Activated CD8-positive, alpha-beta memory T cell treated with anti-CD3 and anti-CD28 coated beads for 48 hours (primary cell): ENCODE measurements at places on chromosomes 1 and 21.

DNA sequence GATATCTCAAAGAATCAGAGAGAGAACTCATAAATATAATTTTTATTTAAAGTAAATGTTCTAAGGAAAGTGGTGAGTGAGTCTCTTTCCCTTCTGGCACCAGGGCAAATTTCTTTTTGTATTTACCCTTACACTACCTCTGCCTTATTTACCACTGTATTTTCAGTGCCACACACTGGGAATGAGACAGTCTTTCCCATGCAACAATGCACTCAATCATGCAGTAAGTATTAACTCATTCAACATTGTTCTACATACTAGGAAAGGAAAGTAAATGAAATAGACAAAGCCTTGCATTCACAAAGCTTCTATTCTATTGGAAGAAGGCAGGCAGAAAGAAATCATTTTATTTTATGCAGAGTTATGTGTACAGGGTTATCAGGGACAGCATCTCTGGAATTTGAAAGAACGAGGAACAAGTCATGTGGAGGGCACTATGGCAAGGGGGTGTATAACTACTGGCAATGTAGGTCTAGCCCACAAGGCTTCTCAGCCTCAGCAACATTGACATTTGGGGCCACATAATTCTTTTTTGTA lies 129.8 kb upstream of the PRDX6 start:
- no peak for DNase-seq

DNA sequence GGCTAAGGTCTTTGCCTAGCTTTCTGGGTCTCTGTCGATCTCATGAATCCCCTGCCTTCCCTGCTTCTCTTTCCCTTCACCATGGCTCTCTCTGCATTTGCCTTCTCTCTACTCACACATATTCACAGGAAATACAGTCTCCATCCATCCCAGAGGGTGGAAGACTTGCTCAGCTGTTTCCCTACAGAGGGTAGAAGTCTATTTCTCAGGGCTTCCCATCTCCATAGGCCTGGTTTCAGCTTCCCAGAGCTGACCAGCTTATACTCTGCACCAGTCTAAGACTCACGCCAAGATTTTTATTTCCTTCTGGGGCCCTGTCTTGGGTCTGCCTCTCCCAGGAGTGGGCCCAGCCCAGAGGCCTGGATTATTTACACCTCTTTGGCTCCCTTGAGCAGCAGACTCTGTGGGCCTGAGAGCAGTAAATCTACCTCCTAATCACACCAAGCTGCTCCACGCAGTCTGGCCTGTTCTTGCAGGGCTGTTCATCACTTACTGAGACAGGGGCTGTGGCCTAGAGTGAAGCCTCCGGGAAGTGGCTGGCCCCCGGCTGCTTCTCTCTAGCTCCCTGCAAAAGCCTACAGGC lies 102.5 kb downstream of the PLXNA2 start:
- no peak for DNase-seq

DNA sequence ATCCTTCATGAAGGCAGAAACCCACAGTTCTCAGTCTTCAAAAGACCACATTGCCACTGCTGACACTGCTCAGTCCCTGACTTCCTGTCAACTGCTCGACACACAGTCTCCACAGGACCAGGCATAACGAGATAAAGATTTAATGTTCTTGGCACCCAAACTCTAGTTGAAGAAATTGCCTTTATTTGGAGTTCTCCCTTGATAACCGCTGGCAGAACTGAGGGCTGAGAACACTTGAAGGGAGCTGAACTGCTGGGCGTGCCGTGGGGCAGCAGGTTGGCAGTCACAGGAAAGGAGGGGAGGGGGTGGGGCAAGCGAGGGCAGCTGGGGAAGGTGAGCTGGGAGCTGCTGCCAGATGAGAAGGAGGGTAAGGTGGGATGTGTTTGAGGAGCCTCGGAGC lies 15.9 kb downstream of the HENMT1 start:
- no peak for DNase-seq

- DNase-seq: no peak
Observed at GRCh38 chr1:230861489-230861888, 6.8 kb downstream of the C1orf198 start.

- DNase-seq: no peak
Observed at GRCh38 chr1:162621256-162621655, 11.0 kb upstream of the DDR2 start.

- DNase-seq: no peak
Observed at GRCh38 chr1:36154335-36154734, 1.6 kb upstream of the MAP7D1 start.

DNA sequence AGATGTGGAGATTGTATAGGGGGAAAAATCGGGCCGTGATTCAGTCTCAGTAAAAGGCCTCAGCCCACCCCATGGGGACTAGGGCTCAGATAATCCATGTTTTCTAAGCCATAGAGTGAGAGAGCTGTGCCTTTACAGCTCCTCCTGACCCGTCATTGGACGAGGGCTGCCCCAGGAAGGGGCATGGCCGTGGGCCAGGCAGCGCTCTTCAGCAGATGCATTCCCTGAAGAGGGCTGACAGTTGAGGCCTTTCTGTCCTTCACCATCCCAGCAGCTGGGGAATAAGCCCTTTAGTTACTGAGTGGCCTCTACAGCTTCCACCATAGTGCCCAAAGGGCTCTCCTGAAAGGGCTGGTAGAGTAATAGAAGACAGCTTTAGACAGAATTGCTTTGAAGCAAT lies 57.2 kb downstream of the ST3GAL3 start:
- DNase-seq: no peak

DNA sequence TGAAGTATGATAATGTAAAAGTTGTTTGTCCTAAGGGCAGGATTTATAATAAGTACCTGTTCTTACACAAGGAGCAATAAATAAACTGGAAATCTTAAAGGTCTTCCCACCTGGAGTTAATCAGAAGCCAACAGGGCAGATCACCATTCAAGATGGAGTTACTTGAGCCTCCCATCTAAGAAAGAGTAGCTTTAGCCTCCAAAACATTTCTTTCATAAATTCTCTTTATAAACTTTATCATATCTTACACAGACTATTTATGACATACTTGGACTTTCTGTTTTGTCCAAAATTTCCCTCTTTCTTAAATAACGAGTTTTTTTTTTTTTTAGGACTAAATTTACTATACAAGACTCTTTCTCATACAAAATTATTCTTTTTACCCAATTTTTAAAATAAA lies 18.5 kb downstream of the OR2T1 start:
- no peak for DNase-seq

DNA sequence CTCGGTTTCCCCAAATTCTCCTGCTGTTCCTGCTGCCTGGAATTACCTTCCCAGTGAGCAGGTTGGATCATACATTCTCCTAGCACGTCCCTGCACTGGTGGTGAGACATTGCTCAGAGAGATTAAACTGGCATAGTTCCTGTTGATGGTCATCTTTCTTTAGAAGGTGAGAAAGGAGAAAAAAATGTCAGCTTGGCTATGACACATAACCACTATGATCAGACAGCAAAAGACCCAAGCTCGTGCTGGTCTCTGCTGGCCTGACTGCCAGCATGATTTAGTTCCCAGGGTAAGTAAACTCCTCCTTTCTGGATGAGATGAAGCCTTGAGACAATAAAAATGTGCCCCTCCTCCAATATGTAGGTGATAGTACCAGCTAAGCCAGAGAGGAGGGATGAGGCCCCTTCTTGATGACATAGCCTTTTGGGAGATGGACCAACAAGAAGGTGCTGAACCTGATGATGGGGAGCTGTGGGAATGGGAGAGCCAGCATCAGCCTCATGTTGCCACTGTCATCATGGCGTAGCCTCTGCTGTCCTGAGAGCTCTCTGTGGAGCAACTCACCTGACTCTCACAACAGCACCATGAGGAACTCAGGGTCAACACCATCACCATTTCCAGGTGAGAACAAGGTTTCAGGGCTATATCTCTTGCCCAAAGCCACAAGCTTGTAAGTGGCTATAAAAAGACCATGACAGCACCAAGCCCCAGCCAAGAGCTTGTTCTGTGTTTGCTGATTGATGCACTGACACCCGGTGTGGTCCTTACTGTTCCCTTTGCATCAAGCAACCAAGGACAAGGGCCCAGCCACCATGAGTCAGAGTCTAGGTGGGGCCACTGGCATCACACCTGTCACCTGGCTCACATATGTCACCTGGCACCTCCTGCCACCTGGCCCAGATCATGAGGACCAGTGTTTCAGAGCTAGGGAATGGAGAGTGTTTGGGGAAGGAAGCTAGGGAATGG lies 200.0 kb downstream of the MATN1 start:
- no peak for DNase-seq

DNA sequence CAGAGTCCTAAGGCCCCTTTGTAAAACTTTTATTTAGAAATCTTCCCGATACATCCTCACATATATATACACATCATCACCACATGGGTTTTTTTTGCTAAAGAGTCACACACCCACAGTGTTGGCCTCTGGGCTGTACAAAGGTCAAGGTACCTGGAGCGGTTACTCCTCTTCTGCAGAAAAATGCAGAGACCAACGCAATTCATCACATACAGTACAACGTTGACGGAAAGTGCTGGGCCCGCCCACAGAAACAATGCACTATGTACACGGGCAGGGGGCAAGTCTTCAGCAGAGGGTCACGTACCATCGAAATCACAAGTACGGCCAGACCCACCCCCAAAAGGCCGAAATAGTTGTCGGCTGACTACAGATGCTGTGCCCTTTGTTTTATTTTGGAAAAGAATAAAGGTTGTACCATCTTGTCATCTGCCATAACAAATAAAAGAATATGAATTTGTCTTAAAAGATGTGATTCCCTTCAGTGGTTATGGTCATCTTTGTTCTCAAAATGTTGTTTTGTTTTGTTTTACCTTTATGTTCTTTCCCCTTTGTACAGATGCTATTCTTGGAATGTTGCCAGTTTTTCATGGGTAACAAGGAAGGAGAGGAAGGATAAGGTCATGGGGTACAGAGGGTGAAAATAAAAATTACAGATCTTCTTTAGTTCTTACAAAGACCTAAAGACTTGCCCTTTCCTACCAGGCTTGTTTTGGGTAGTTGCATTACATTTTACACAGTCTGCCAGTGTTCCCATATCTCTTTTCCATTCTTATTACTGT lies 15.6 kb downstream of the TAL1 start:
- no peak for DNase-seq

- DNase-seq: no peak
Observed at GRCh38 chr1:170853302-170853701, 82.0 kb upstream of the MROH9 start.

- DNase-seq: no peak
Observed at GRCh38 chr1:87937831-87938395, 609.2 kb downstream of the LMO4 start.

GRCh38 chr1:204223129-204223860 lies 9.5 kb upstream of the GOLT1A start:
- no peak for DNase-seq

- no peak for DNase-seq
Observed at GRCh38 chr1:80731241-80731894, 1069.4 kb upstream of the ADGRL2 start.

DNA sequence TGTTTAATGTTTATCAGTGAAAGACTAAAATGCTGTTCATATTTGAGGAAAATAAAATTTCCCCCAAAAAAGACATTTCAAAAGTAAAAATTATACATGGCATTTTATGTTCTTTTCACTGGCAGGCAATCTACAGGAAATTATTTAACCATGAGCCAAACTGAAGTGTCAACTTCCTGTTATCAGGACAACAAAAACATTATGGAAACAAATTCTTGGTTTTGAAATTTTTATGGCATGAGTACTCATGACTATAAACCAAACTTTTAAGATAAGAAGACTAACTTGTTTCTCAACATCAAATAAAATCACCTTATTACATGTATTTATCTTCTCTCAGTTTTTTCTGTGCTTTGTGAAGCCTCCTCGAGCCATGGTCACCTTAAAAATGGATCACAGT lies 698.6 kb downstream of the LTN1 start:
- DNase-seq: no peak
